ENCODE measurements at places on chromosomes 12 and 14.

DNA sequence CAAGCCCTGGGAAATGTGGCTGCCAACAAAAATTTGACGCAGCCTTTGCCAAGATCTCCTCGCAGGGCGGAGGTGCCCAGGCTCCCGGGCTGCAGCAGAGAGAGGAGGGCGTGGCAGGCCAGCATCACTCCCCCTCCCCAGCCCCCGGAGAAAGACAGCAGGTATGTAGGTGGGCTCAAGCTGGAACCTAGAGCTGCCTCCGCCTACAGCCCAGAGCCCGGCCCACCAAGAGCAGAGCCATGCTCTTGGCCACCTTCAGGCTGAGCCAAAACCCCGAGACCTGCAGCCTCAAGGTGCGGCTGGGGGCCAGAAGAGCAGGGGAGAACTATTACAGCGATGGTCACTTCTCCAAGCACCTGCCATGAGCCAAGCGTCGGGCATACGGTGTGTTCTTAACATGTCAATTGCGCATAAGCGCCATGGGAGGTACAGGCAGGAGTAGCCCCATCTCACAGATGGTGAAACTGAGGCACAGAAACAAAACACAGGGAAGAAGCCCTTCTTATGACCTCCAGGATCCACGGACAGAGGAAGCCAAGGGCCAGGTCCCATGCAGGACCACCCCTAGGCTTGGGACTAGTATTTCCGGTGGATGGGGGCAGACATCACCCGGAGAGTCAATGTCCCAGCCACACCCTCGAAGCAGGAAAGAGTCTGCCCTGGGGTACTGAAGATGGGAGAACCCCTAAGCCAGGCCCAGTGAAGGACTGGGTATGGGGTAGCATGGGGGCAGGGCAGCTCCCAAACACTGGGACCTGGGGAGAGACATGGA is 109.0 kb downstream of the NCOR2 start:
- DNase-seq, result no peak

- no peak for DNase-seq
Measured at GRCh38 chr12:108004319-108004718, 124.8 kb upstream of the WSCD2 start.

- DNase-seq, result no peak
Measured at GRCh38 chr12:28088566-28089272, 101.5 kb upstream of the CCDC91 start.

GRCh38 chr12:54736549-54736948 is 88.4 kb upstream of the DCD start:
- no peak for DNase-seq

- DNase-seq, result no peak
Measured at GRCh38 chr14:79094951-79095350, 924.8 kb downstream of the NRXN3 start.

GRCh38 chr14:58915646-58916045 is 272.8 kb upstream of the DAAM1 start:
- no peak for DNase-seq

DNA sequence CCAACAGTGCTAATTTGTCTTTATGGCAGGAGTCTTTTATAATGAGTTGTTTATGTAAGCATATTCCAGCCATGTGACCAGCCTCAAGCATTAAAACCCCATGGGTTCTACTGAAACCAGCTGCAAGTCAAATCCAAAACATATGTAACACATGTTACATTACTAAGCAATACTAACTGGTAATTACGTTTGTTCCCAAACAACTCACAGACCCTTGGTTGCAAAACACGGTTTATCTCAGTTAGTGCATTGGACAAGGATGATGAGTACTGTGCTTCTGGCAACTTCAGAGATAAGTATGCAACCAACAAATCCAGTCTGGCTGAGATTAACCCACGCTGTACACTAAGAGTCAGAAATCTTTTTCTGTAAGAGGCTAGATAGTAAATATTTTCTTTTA is 110.1 kb upstream of the FAR2 start:
- no peak for DNase-seq

- DNase-seq, result no peak
Measured at GRCh38 chr14:92397150-92397952, 74.4 kb downstream of the SLC24A4 start.

GRCh38 chr12:124861492-124861891 is 2.2 kb downstream of the SCARB1 start:
- DNase-seq, result no peak

GRCh38 chr12:26867080-26867479 is 34.1 kb upstream of the ITPR2 start:
- no peak for DNase-seq

GRCh38 chr12:41310367-41310766 is 122.2 kb downstream of the PDZRN4 start:
- DNase-seq, result no peak

DNA sequence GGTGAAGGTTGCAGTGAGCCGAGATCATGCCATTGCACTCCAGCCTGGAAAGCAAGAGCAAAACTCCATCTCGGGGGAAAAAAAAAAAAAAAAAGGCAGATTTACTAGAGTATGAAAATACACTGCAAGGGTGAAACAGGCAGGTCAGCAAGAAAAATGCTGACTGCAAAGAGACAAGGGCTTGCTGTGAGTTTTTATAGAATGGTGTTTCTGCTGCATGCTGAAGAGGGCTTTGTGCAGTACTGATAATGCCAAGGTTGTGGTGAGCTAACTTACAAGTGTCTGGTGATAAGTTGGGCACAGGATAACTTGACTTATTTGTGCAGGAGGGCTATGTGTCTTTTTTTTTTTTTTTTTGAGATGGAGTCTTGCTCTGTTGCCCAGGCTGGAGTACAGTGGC is 25.9 kb upstream of the SRP54 start:
- no peak for DNase-seq

DNA sequence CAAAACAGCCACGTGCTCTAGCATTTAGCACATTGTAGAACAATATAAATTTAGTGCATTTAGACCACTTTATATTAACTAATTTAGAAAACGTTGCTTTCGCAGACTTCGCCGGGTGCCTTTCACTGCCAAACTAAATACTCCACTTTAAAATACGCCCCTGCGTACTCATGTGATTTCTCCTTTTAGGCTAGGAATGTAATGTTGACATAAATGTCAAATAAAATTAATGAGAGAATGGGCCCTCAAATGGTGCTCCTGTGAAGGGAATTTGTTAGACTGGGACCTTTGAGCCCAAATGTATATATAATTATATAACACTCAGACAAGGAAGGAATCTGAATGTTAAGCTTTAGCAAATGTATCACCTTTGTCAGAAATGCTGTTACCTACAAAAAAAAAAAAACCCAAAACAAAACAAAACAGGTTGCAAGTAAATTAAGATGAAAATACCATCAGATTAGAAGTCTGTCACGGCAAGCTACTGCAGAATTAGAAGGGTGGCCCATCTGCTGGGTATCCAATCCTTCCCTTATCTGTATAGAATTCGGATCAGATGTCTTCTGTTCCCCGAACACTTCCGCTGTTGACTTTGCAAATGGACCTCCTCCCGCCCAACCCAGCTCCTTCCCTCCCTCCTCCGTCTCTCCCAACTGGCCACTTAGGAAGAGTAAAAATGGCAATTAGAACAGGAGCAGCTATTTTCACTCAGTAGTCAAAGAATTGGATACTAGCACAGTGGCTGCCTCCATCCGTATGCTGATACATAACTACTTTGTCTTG is 159.3 kb upstream of the FOXN3 start:
- DNase-seq, result no peak

DNA sequence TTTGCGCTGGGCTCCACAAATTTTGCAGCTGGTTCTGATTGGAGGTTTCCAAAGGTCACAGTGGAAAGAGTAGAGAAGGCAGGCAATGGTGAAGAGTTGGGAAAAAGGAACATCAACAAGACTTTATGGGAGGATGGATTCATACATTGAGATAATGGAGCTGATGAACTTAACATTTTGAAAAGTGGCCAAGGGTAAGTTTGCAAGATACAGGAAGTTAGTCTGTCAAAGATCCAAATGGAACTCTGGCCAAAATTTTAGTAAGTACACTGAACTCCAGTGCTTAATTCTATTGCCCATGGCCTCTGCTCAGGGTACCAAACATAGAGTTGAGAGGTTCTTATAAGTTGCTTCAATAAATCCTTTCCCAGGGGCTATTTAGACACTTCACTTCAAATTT is 15.6 kb downstream of the CCER1 start:
- DNase-seq, result no peak

DNA sequence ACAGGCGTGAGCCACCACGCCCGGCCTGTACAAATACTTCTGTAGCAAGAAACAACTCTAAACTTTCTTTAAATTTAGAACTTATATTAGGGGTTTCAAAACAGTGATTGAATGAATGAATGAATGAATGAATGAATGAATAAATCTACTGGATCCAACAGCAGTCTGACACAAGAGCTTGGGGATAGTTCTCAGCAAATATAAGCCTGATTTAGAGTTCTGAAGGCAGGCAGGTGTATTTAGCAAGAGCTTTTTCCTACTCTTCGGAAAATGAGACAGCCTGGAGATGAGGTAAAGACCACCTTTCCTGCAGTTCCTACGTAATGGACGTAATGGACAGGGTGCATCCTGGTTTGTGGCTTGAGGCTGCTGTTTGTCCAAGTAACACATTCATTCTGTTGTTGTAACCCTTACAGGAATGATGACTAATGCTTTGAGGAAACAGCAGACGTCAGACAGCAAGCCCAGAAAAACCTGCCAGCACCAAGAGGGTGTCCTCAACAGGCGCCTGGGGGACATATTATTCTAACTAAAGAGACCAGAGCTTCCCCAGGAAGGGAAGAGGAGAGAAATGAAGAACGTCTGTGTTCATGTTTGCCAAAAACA is 277.4 kb upstream of the SOX5 start:
- no peak for DNase-seq

- no peak for DNase-seq
Measured at GRCh38 chr14:91021991-91022621, 38.3 kb downstream of the RPS6KA5 start.
